NCI-H748 treated with DMSO at 0.1 percent for 48 hours (cell line): ENCODE measurements at places on chromosomes 7 and 10.

GRCh38 chr10:3478153-3478552 is 305.6 kb upstream of the PITRM1 start:
- DNase-seq, result no peak

GRCh38 chr7:74617180-74617744 is 40.3 kb upstream of the GTF2I start:
- no peak for DNase-seq

- no peak for DNase-seq
Measured at GRCh38 chr7:156380261-156380660, 260.3 kb upstream of the RNF32 start.

DNA sequence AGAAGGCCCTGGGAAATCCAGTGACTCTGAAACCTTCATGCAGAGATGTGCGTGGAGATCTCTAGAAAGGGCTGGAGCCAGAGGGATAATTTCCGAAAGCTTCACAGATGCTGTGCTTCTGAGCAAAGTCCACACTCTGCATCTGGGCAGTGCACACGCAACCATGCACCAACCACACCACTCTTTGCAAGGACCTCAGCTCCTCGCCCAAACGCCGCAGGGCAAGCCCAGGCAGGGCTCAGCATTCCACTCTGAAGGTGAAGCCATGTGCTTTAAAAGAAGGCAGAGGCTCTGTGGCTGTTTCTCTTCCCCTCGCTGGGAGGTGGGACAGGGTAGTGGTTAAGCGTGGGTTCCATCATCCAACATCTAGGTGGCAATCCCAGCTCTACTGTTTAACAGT is 48.4 kb downstream of the ASB13 start:
- DNase-seq, result no peak

DNA sequence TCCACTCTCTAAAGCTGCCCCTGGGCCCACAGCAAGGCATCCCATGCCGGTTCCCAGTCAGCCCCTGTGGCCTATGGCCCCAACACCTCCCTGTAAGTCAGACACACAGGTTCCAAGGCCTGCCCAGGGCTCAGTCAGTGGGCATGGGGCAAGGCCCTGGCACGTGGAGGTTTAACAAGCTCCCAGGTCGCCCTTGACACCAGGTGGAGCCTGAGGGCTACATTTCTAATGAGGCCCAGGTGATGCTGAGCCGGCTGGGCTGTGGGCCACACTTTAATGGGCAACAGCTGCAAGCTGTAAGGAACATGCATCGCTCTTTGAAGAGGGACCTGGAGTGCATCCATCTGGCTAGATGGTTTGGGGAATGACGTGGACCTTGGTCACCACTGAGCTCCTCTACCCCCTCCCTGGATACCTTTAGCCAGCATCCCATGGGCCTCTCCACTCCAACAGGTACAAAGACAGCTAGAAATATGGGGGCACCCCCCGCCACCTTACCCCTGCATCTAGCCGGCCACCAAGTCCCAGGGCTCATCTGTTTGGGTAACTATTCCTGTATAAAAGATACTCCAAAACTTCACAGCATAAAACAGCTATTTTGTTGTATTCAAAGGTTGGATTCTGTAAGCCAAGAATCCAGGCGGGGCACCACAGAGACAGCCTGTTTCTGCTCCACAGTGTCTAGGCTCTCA is 122.5 kb downstream of the OAT start:
- DNase-seq, result no peak

DNA sequence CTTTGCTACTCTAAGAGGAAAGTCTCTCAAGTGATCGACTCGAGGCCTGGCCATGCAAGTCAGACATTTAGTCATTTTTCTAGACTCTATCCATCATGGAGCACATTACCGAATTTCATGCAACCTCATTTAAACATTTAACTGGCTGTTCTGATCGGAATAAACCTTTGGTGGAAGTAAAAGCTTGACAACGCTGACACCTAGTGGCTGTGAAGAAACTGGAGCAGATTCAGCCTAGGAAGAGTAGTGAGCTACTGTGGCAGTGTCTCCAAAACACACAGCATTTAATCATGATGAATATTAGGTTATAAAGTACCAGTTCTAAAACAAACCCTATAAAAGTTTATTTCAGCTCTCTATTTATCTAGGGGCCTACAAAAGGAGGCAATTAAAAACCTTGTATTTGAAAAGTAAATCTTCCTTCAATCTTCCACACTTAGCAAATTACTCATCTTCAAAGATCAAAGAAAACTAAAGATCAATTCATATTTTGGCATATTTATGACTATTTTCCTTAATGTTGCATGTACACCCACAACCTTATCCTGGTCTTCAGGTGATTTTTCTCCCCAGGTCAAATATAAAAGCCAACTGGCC is 175.0 kb downstream of the CTNNA3 start:
- peak; percentile 46 for DNase-seq

DNA sequence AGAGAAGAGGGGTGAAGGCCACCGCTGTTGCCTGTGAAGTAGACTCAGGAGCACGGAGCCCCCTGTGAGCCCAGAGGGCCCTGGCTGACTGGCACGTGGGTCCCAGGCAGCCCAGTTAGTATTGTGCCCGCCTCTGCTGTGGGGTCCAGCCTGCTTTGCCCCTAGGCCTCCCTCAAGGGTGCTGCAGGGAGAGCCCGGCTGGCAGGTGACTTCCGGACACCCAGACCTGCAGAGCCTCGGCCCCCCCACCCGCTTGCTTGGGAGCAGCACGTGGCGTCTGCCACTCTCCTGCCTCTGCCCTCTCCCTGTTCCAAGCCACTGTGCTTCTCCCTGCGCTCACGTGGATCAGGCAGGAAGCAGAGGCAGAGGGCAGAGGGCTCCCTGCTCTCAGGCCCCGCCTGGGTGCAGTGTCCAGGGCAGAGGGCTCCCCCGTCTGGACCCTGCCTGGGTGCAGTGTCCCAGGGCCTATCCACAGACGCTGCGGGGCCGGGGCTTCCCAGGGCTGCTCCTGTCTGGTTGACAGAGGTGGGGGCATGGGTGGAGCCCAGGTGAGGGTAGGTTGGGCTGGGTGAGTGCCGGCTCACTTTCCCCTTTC is 88.4 kb downstream of the DNAJB6 start:
- DNase-seq, result no peak

- no peak for DNase-seq
Measured at GRCh38 chr10:62924344-62924748, 108.2 kb upstream of the EGR2 start.

DNA sequence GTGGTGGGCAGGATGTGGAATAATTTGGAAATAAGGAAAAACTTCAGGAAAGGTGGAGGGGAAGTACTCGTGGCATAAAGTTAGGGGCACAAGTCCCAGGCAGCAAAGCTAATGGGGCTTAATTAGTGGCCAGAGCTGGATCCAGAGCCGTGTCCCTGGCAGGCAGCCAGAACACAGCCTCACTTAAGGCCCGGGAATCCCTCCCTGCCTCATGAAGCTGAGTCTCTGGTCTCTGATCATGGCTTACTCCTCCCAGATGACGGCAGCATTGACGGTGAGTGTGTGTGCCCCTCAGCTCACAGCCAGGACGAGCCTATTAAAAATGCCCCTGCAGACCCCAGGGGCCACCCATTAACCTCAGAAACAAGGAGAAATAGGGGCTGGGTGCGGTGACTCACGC is 48.2 kb upstream of the NPTX2 start:
- peak; percentile 19 for DNase-seq

DNA sequence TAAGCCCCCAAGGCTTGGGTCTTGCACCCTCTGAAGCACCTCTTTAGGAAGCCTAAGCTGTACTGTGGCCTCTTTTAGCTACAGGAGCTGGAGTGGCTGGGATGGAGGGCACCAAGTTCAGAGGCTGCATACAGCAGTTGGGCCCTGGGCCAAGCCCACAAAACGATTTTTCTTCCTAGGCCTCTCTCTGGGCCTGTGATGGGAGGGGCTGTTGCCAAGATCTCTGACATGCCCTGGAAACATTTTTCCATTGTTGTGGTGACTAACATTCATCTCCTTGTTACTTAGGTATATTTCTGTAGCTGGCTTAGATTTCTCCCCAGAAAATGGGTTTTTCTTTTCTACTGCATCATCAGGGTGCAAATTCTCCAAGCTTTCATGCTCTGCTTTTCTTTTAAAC is 375.7 kb upstream of the NPSR1 start:
- DNase-seq, result no peak

GRCh38 chr7:52592698-52593097 is 442.7 kb upstream of the POM121L12 start:
- DNase-seq, result no peak

DNA sequence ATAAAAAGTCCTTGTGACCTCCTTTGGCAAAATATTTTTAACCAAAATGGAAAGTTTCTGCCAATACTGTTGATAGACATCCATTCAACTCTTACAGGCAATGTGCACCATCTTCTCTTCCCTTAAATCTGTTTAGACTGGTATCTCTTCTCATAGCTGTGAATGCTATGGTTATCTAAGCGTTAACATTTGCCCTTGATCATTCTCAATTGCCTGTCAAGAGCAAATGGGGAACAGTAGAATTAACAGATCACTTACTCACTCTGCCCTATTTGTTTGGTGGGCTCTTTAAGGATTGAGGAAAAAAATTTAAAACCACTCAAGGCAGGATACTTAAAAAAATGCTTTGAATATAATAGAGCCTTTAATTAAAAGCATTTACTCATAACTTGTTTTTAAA is 808.4 kb downstream of the NXPH1 start:
- no peak for DNase-seq

- no peak for DNase-seq
Measured at GRCh38 chr7:139675127-139676125, 102.4 kb downstream of the HIPK2 start.

DNA sequence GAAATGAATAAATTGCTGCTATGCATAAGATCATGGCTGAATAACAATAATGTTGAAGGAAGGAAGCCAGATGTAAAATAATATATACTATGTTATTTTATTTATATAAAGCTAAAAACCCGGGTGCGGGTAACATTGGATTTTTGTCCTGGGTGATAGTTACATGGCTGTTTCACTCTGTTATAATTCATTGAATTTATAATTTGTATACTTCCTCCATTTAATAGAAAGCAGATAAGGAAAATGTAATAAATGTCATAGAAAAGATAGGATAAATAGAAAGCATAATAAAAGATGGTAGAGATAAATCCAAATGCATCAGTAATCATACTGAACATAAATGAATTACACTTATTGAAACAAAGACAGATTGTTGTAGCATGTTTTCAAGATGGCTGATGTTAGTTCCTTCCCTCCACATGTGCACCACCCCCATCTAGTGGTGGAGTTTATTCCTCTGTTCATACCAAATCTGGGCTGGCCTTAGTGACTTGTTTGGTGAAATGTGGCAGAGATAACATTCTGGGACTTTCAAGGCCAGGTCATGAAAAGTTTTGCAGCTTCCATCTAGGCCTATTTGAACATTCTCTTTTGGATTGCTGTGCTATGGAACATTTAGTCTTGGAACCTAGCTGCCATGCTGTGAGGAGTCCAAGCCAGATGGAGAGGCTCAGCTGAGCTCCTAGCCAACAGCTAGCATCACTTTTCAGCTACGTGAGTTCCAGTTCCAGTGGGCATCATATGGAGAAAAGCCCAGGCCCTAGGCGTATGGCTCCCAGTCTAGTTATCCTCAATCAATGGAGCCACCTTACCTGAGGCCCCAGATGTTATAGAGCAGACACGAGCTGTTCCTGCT is 46.9 kb downstream of the AHCYL2 start:
- peak; percentile 11 for DNase-seq

DNA sequence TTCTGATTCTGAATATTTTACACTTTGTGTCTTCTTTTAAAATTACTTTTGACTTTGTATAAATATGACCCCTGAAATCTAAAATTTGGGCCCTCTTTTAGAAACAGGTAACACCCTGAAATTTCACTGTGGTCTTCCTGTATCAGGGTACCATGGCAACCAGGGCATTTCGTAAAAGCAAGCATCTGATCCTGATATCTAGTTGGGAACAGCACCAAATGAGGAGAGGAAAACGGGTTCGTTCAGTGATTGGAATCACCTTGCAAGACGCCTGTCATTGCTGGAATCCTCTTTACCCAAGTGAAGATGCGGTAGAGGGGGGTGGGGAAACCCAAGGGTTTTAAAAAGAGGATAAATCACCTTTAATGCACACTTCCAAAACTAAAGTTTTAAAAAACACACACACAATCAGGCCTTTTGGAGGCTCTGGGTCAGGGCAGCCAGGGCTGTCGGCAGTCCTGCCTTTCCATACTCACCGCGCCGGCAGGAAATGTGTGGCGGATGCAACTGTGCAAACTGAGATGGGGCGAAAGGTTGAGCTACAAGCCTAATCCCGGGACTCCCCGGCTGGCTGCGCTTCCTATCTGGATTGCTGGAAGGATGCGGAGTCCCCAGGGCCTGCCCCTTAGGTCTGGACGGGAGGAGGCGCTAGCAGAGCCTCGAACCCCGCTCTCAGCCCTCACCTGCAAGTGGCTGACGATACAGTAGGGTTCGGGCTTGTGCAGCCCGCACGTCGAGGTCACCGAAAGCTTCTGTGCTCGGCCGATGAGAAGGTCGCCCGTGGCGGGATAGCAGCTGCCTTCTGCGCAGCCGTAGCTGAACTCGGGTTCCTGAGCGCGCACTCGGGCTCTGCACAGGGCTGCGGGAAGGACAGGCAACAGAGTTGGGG is 1.8 kb downstream of the LAMB1 start:
- DNase-seq, result no peak

GRCh38 chr10:62652564-62652963 is 152.0 kb upstream of the ADO start:
- DNase-seq, result no peak

DNA sequence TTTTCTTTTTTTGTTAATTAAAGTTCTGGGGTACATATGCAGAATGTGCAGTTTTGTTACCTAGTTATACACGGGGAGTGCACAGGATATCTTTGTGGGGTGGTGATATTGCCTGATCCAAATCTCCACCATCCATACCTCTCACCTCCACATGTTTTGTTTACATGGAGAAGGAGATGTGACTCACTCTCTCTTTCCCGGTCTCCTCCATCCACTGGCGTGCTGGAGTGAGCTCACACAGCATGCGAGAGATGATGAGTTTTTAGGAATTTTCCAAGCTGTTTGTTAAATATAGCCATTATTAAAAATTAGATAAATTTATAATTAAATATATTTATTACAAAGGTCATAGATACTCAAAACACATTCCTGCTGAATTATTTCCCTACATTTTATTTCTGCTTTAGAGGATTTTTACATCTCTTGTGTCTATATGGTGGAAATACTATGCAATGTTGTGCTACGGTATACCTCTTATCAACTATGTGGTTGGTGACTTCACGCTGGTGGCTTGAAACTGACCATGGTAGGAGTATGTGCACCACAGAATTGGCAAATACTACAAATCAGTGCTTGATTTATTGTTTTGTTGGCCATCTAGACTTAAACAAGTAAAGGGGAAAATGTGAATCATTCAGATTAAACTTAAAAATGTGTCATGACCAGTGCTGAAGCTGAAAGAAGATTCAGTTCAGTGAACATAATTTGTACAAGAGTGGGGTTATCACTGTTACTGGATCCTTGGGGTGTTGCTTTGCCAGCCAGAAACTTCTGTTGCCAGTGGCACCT is 107.9 kb upstream of the FAM180A start:
- DNase-seq, result no peak

- no peak for DNase-seq
Measured at GRCh38 chr10:48690791-48691660, 6.4 kb downstream of the WDFY4 start.

DNA sequence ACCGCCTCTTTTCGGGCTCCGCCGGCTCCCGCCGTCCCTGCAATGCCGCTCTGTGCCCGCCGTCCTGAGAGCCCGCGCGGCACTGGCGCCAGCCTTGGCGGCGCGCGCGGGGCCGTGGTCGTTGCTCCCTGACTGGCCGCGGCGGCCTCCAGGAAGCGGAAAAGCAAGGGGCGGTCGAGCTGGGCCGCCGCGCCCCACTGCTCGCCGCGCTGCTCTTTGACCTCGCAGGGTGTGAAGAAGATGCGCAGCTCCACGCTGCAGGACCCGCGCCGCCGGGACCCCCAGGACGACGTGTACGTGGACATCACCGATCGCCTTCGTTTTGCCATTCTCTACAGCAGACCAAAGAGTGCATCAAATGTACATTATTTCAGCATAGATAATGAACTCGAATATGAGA is at the start of gene CDC14C:
TSS of gene CDC14C (plus strand) at position 115 of the 400 bp plus-strand sequence. CDS start at position 241, 126 bp downstream.
- no peak for DNase-seq
